Breast epithelium (tissue), 4 donors: ENCODE measurements at places on chromosomes 3 and 15. TPM values are rescaled to one million over a fixed set of nuclear protein-coding genes. Genes with fewer than 3 reads are reported as not detected.

The LRRC31 gene
- total RNA-seq: not detected

DNA sequence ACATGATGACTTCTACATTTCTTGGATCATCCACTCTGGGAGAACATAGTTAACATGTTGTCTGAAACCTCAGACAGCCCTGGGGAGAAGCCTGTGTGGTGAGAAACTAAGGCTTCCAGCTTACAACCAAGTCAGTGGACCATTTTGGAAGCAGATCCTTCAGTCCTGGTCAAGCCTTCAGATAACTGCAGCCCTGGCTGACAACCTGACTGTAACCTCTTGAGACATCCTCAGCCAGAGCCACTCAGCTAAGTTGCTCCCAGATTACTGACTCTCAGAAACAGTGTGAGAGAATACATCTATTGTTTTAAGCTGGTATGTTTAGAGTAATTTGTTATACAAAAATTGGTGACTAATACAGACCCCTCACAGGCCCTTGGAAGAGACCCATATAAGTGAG is 50.9 kb upstream of the KPNA4 start:
- no peaks in the 10 kb centered on the region for H3K4me1 ChIP-seq
- no peaks in the 10 kb centered on the region for H3K27me3 ChIP-seq
- H3K36me3 ChIP-seq: no peaks in the 10 kb centered on the region
- DNase-seq: no peak
- no peak overlapping the region for H3K4me3 ChIP-seq
- H3K27ac ChIP-seq: no peak overlapping the region

GRCh38 chr3:51874889-51875288 is 512 bp downstream of the IQCF5 start:
- H3K36me3 ChIP-seq: no peaks in the 10 kb centered on the region
- no peak overlapping the region for H3K4me3 ChIP-seq
- H3K27me3 ChIP-seq: no peaks in the 10 kb centered on the region

DNA sequence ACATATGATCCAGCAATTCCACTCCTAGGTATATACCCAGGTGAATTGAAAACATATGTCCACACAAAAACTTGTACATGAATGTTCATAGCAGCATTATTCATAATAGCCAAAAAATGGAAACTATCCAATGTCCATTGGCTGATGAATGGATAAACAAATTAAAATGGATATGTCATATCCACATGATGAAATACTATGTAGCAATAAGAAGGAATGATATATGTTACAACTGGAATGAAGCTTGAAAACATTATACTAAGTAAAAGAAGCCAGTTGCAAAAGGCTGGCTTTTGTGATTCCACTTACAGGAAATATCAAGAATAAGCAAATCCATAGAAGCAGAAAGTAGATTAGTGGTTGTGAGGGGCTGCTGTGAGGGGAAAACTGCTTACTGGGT is 33.7 kb downstream of the BNC1 start:
- H3K4me1 ChIP-seq: no peaks in the 10 kb centered on the region
- H3K4me3 ChIP-seq: no peak overlapping the region
- H3K36me3 ChIP-seq: no peaks in the 10 kb centered on the region
- no peak overlapping the region for H3K27ac ChIP-seq

DNA sequence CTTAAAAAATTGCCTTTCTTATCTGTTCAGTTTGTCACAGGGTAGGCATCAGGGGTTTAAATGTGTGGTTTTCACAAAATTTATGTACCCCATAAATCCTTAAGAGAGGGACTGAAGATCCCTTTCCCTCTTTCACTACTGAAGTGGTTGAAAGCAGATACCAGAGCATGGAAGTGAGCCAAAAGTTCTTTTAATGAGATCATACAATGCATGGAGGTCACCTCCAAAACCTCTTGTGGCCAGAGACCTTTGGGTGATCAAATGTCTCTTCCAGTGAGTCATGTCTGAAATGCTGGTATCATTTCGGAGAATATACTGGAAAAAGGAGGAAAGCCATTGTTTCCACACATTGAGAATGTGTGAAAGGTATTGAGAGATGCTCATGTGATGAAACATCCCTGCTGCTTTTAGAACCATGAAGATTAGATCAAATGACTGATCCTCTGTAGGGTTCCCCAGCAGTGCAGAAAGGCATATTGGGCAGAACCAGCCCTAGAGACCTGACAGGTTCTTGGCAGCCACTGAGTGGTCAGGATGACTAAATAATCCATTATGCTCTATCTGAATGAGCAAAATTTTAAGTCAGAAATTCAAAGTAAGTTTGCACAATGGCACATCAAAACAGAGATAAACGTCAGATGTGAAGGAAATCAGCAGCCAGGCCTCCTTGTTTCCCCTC is 165.8 kb upstream of the SLC2A2 start:
- DNase-seq: no peak
- H3K4me1 ChIP-seq: no peaks in the 10 kb centered on the region
- H3K4me3 ChIP-seq: no peak overlapping the region
- H3K27ac ChIP-seq: no peak overlapping the region
- H3K27me3 ChIP-seq: no peaks in the 10 kb centered on the region
